Stimulated activated CD4-positive, alpha-beta T cell treated with anti-CD3 and anti-CD28 coated beads, Interleukin-4, amount 100 ng/mL, for 24 hours (primary cell): ENCODE measurements at places on chromosomes 2 and 18.

DNA sequence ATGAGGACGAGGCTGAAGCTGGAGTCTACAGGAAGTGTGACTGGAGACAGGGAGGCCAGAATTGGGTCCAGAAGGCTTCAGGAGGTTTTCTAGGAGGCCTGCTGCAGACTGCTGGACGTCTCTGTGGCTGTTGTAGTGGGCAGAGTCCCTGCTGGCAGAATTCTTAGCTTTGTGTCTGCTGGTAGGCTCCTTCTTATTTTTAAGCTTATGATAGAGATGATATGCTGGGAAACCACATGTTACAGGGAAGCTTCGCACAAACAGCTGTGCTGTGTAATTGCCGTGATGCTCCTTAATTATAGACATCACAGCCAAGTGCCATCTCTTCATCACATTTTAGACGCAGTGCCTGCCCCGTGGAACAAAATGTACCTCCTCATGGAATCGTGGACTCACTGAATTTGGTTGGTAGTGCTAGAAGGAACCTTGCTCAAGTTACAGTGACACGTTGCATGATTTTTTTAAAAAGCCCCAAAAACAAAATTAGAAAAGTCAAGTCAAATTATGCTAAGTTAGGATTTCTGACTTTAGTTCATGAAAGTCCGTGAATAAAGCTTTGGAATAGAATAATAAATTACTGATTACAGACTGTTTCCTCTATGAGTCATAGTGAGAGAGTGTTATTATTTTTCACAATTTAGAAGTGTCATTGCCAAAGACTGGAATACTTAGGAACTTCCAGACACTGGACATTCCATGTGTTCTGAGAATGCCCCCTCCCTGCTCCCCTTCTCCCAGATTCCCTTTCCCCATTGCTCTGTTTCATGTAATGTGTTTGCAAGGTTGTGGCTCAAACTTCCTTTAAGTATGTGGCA, 144.1 kb downstream of the FHOD3 start:
- no peak for DNase-seq

- no peak for DNase-seq
These were observed 303.2 kb upstream of the UBE2E3 start for GRCh38 chr2:180677200-180677599.

GRCh38 chr2:10135296-10136089, 13.0 kb downstream of the RRM2 start:
- no peak for DNase-seq

- no peak for DNase-seq
These were observed 286.1 kb upstream of the HNRNPA3 start for GRCh38 chr2:176926453-176926852.

DNA sequence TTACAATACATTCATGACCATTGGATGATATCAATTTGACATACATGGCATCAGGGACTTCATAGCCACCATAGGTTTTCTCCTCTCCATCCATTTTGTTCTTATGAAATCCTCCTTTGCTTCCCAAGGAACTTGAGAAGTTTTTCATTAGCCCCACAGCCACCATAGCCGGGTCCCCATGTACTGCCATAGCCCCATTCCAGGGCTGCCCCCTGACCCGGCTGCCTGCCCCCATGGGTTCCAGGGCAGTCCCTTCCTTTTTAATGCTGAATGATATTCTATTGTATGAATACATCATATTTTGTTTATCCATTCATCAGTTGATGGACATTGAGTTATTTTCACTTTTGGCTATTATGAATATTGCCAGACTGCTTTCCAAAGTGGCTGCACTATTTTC, 20.4 kb downstream of the ATP6V1B1 start:
- no peak for DNase-seq

- DNase-seq: no peak
These were observed 1021.3 kb upstream of the GYPC start for GRCh38 chr2:125634662-125635061.

DNA sequence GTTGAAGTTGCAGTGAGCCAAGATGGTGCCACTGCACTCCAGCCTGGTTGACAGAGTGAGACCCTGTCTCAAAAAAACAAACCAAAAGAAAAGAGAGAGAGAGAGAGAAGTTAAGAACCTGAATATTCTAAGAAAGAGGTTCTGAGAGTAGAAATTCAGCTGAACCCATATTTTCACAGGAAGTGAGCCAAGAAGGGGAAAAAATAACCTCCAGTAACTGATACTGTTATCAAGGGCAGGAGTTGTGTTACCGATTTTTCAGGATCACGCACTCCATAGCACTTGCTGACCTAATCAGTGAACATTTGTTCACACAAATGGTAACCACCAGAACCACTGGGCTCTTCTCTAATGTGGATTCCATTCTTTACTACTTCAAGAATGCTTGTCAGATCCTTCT, 39.1 kb upstream of the BZW1 start:
- no peak for DNase-seq

DNA sequence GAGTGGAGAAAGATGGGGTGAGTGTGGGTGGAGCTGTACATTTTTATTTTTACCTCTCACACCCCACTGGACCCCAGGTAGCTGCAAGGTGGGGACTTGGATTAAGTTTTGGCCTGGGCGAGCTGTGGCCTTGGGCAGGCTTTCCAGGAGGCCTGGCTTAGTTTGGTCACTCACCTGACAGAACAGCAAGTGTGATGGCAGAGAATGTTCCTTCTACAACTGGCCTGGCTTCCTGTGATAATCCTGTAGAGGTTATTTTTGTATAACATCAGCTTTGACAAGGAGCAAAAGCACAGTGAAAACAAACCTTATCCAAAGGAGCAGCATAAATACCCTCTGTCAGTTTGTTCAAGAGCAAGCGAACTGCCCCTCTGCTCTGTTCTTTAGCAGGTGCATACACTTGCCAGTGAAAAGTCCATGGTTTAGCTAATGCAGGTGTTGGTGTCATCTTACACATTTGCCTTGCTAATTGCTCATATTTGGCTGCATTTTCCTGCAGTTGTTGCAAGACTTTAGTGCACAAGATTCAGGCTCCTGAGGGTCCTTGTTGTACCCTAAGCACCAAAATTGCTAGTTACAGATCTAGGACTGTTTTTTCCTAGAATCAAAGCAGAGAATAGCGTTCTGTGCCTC, 6.3 kb downstream of the THNSL2 start:
- no peak for DNase-seq

- DNase-seq: peak; percentile 47
These were observed 20.6 kb downstream of the HTR2B start for GRCh38 chr2:231104115-231104713.

- DNase-seq: no peak
These were observed 1140.4 kb downstream of the LRP1B start for GRCh38 chr2:140990416-140990815.

DNA sequence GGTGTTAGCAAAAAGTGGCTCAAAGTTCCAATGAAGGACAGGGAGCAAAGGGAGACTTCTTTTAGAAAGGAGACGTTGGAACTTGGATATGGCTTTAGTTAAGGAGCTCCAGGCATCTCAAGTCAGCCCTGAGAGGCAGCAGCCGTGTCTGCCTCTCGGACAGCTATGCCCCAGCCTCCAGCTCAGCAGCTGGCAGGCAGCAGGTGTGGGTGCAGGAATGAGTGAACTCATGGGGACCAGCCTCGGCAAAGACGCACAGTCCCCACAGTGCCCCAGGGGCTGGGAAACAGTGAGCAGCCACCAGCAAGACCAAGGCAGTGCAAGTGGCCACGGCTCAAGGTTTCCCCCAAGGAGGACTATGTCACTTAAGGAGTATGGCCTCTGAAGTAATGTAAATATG, 1.6 kb upstream of the LRRFIP1 start:
- no peak for DNase-seq

DNA sequence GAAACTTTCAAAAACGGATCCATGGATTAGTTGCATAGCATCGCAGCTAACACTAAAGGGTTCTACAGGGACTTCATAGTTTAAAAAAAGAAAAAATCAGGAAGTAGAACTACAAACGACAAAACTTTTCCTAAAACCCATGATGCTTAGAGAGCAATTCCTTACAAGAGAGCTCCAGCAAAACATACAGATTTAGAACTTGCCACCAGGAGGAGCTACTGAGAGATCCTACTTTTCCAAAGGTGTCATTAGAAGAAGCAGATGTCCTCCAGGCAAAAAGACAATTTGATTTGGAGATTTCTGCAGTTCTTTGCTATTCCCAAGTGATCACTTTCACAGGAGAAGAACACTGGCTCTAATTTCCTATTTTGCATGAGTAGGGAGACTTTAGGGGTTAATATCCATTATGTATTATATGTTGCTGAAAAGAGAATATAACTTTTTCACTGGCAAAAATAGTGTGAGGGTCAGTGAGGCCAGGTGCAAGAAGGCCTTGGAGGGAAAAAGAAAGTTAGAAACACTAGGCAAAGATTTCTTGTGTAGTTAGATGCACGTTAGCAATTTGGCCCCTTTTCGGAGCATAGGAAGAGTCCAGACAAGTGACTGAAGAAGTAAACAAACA, 436.2 kb downstream of the SUCLG1 start:
- peak; percentile 15 for DNase-seq

- DNase-seq: no peak
These were observed 191.3 kb upstream of the KCNJ3 start for GRCh38 chr2:154507186-154507585.

GRCh38 chr2:241282555-241282954, 32.9 kb downstream of the HDLBP start:
- no peak for DNase-seq

DNA sequence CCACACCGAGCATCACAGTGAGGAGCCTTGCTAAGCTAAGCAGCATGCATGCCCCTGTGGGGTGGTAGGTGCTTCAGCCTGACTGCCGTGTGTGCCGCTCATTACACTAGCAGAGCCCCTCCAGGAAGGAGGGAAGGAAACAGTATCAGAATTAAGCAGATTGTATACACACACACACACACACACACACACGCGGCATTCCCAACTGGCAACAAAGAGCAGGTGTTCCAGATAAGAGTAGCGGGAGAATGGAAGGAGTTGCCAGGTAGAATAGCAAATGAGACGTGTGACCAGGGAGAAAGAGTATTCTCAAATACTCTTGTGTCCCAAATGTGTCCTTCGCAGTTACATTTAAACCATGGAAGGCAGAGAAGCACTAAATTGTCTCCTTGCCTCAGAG, 47.6 kb upstream of the TTC39C start:
- no peak for DNase-seq
